ENCODE measurements at places on chromosomes 2 and 18.

GRCh38 chr18:57329856-57330255, 22.5 kb upstream of the ST8SIA3 start:
- DNase-seq: no peak

GRCh38 chr2:199754766-199755165, 96.2 kb downstream of the FTCDNL1 start:
- no peak for DNase-seq

- no peak for DNase-seq
Measured at GRCh38 chr2:101133492-101134100, 17.6 kb downstream of the TBC1D8 start.

DNA sequence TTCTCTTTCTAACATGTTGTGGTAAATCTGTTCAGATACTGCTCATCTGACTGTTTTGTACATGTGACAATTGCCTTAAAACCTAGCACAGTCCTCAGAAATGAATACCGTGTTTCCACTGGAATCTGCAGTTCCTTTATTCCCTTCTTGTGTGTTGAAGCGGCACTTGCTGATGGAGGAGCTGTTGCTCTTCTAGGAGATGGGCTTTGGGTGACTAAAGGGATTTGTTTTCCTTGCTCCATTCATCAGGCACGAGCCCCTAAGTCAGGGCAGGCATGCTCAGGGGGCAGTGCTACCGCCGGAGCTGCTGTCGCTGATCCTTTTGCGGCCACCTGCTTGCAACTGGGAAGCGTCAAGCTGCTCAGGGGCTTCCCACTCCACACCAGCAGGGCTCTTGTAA, 32.5 kb upstream of the CEP68 start:
- DNase-seq: no peak

DNA sequence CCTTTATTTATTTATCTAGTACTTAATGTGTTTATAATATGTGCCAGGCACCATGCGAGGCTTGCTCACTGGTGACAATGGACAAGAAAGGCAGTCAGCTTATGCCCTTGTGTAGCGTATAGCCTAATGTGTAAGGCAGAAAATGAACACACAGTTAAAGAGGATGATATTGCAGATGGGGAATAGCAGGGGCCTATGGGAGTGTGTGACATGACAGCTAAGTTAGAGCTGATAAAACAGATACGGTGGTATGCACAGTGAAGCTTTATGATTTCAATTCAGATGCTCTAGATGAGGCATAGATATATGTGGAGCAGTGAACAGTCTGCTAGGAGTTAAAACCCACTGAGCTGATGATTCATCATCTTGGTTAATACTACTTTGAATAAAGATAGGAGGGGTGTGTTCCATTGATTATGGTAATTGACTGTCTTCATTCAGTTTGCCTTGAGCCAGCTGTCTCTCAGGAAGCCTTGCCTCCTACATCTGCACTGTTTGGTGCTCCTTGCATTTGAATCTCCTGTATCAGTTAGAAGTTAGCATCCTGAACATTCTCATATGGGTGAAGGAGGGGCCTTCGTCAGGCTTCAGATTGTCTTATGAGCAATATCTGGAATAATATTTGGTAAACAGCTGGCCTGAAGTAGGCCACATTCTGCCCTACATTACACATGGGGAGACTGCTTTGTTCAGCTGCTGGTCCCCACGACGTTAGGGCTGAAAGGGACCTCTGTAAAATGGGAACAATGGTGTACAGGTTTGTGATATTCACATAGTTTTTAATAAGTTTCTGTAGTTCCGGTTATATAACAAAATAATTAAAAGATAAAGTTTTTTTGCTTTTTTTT, 13.2 kb downstream of the MAP4K4 start:
- no peak for DNase-seq

- no peak for DNase-seq
Measured at GRCh38 chr2:209688385-209688784, 83.2 kb upstream of the UNC80 start.

- DNase-seq: peak; percentile 6
Measured at GRCh38 chr2:100321866-100322820, at the start of gene LONRF2. LONRF2 (minus strand) TSS chr2:100322501; CDS start chr2:100322093, 408 bp downstream.

DNA sequence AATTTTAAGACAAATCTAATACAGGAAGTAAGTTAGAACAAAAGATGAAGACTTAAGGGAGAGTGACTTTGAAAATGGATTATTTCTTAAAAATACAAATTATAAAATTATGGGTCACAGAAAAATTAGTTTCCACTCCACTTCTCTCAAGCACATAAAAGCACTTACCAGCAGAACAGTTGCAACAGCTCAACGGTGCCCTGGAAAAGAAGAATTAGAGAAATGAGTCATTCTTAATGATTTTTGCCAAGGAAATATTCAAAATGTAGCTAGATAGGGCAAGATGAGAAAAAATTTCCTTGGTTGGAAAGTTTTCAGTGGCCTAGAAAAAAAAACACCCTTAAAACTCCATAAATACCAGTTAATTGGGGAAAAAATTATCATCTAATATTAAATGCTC, 2185.6 kb upstream of the CELF4 start:
- peak; percentile 73 for DNase-seq

GRCh38 chr2:216633616-216634369, 573 bp downstream of the IGFBP2 start:
- DNase-seq: no peak

GRCh38 chr18:60147323-60147722, 225.3 kb downstream of the MC4R start:
- DNase-seq: peak; percentile 7

- peak; percentile 14 for DNase-seq
Measured at GRCh38 chr2:141923657-141924056, 207.2 kb downstream of the LRP1B start.

GRCh38 chr18:22344908-22345670, 72.6 kb downstream of the CTAGE1 start:
- DNase-seq: peak; percentile 48

DNA sequence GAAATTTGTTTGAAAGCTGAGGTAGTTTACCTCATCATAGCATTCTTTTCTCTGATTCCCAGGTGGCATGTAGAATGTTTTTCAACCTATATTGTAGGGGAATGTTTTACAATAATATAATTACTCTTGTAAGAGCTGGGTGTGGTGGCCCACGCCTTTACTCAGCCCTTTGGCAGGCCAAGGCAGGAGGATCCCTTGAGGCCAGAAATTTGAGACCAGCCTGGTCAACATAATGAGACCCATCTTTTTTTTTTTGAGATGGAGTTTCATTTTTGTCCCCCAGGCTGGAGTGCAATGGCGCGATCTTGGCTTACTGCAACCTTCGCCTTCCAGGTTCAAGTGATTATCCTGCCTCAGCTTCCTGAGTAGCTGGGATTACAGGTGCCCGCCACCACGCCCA, 3.6 kb downstream of the USP39 start:
- DNase-seq: no peak

GRCh38 chr18:52152036-52152435, 188.0 kb upstream of the DCC start:
- DNase-seq: peak; percentile 2

- no peak for DNase-seq
Measured at GRCh38 chr2:9967053-9967775, 15.7 kb downstream of the GRHL1 start.

DNA sequence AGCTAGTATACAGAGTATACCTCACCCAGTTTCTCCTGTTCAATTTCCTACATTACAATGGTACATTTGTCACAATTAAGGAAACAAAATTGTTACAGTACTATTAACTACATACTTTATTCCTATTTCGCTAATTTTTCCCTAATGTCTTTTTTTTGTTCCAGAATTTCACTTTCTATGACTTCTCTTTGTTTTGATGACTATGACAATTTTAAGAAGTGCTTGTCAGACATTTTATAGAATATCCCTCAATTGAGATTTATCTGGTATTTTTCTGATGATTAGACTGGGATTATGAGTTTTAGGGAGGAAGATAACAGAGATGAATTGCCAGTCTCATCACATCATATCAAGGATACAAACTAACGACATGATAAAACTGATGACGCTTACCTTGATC, 211.8 kb upstream of the STON1 start:
- no peak for DNase-seq

DNA sequence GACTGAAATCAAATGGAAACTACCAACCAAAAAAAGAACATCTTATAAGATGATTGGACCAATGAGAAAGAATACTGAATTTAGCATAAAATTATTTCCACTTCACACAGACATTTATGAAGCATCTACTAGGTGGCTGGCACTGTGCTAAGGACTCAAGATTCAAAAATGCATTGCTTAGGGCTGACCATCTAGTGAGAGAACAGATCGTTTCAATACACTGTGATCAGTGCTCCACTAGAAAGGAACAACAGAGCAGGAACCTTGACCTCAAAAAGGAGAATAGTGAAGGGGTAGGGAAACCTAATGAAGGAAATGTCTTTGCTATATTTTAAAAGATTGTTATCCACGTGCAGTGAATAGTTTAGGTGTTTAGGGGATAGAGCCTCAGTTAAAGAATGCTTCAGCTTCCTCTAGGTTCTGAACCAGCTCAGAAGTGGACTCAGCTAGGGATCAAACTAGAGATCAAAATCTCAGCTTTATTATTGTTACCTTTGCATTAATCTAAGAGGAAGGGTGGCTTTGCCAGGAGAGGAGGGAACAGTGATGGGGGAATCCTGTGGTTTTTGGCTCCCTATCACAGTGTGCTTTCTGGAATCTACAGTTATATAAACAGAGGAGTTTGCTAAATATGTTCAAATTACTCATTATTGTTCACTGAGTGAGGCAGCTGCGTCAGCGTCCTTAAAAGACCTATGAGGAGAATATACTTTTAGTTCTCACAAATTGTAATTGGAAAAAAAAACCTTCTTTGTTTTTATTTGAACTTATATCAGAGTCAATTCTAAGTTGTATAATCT, 16.2 kb upstream of the BBS5 start:
- DNase-seq: peak; percentile 94

- DNase-seq: no peak
Measured at GRCh38 chr2:54894467-54894866, 155.8 kb downstream of the RTN4 start.
